Activated CD4-positive, alpha-beta memory T cell treated with anti-CD3 and anti-CD28 coated beads, Interleukin-2, amount 10 ng/mL, durations not matched to agents 7 days and 5 days (primary cell): ENCODE measurements at places on chromosomes 5 and 9.

- DNase-seq: no peak
Observed at GRCh38 chr9:119272500-119273211, 96.6 kb downstream of the BRINP1 start.

GRCh38 chr9:77769246-77769645 lies 121.1 kb upstream of the GNA14 start:
- no peak for DNase-seq

DNA sequence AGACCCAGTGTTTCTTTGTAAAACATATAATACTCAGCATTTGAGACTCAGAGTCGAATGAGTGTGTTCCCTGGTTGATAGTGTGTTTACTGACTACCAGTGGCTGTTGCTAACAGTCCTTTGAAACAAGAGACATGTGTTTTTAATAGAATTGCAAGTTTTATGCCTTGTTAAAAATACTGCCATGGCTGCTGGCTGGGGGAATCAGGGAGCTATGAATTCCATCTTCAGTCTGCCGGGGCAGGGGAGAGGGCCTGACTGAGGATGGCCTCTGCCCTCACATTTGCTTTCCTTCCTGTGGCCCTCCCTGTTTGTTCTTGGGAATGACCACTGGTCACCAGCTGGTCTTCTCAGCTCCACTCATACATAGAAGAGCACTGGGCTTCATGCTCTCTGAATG lies 63.8 kb downstream of the PDZD2 start:
- DNase-seq: no peak

GRCh38 chr9:136083558-136084062 lies 11.5 kb downstream of the NACC2 start:
- no peak for DNase-seq

- DNase-seq: no peak
Observed at GRCh38 chr5:173817561-173817960, 70.6 kb upstream of the CPEB4 start.
